ENCODE measurements at places on chromosomes 7 and 10.
A peak's percentile ranks its signal among the peaks of the same experiment; 100 is the strongest.

DNA sequence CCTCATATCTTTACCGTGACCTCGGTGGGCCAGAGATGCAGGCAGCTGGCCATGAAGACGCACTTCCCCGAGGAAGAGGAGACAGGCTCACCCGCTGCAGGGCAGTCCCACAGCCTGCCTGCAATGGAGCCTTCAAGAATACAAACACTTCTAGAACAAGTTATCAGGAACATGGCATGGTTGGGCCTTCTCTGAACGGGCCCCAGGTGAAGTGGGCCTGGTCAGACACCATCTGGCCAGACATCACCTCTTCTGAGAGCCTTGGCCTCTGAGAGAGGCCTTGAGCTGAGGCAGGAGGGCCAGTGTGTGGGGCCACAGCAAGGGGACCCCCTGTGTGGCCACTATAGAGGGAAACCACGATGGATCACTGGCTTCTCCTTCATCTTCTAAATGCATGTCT, 112.4 kb upstream of the GDF10 start:
- DNase-seq, result no peak

- DNase-seq, result no peak
Observed at GRCh38 chr10:80938903-80939302, 401.2 kb downstream of the SH2D4B start.

GRCh38 chr10:108663587-108663986, 1259.7 kb downstream of the XPNPEP1 start:
- no peak for DNase-seq

GRCh38 chr7:157224627-157225026, 85.9 kb downstream of the UBE3C start:
- peak; percentile 23 for DNase-seq

DNA sequence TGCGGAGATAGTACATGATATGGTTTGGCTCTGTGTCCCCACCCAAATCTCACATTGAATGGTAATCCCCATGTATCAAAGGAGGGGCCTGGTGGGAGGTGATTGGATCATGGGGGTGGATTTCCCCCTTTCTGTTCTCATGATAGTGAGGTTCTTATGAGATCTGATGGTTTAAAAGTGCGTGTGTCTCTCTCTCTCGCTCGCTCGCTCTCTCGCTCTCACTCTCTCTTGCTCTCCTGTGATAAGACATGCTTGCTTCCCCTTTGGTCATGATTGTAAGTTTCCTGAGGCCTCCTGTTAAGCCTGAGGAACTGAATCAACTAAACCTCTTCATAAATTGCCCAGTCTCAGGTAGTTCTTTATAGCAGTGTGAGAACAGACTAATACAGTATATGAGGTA, 171.9 kb downstream of the NSUN6 start:
- no peak for DNase-seq

DNA sequence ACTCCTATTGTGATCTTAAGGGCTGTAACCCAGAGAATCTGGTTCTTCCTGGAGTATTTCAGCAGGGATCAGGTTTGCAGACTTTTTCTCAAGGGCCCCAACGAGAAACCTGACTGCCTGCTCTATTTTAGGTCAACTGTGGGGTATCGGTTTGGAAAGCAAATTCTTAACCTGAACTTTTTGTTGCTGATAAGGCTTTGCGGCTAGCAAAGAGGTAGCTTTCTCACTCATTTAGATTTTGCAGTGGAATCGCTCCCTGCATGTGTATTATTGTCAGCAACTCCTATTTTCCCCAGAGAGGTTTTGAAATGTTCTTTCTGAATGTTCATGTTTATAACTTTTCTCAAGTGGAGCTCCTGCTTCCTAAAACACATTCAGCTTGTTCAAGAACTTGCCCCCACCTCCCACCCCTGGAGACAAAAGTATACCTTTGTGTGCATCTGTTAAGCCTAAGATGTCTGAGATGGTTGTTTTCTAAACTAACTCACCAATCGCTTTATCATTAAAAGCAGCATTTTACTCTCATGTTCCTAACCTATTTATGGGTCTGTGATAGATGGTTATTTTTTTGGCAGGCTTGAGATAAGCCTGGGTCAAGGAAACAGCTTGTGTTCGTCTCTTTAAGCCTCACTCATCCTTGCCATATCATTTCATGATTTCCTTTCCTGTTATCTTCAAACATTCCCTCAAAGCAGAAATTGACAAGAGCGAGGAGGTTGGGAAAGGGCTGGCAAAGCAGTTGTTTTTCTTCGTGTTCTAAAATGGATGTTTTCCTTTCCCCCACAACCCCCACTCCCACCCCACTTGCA, 129.8 kb downstream of the BAMBI start:
- DNase-seq, result no peak

DNA sequence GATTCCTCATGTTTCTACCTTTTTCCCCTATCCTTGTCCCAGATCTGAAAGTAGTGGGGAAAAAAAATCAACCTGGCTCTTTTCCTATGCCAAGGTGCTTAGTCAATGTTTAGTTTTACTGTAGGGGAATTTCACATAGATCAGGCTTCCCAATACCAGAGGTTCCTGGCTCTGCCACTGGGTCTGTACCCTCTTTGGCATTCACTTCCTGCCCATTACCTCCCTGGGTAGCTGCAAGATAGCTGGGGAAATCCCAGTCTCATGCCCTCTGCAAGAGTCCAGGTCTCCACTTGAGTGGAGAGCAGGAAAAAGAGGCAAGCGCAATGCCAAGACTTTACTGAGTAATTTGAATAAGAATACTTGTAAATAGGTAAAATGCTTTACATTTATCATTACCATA, 3.5 kb upstream of the BPGM start:
- no peak for DNase-seq

- DNase-seq, result peak; percentile 52
Observed at GRCh38 chr10:98045785-98046389, 15.5 kb upstream of the CRTAC1 start.

GRCh38 chr7:52352013-52352981, 683.1 kb upstream of the POM121L12 start:
- DNase-seq, result no peak

DNA sequence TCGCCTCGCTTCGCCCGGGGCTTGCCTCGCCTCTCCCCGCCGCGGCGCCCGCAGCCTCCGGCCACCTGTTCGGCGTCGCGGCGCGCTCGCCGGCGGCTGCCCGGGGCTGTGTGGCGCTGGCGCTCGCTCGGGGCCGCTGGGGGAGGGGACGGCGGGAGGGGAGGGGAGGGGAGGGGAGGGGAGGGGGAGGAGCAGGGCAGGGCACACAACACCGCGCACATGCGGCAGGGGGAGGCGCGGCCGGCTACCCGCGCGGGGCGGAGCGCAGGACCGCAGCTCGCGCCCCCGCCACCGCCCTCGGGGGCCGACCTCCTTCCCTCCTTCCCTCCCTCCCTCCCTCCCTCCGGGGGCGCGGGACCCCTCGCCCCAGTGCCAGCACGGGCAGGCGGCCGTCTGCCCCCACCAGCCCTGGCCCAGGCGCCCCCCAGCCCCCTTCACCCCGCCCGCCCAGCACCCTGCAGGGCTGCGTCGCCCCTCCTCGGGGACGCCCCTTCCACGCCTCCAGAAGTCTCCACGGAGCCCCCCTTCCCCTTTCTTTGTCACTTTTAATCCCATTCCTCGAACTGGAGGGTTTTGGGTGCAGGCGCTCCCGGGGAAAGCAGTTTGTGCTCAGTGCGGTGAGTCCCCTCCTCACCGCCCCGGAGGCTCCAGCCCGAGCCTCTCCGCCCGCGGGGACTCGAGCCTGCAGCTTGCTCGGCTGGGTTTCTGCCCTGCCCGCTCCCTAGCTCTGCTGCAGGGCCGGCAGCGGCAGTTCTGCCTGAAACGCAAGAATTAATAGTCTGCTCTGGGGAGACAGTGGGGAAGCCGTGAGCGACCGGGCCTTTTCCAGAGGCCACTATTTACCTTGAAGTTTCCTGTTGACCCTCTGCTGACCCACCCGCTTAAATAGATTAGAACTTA, at the start of gene PARD3:
Gene PARD3, minus strand, starts transcription at position 112 of the 900 bp plus-strand sequence. CDS start 301 bp downstream, outside the sequence.
- DNase-seq, result peak; percentile 38

GRCh38 chr7:49624611-49625010, 148.8 kb upstream of the VWC2 start:
- DNase-seq, result no peak

DNA sequence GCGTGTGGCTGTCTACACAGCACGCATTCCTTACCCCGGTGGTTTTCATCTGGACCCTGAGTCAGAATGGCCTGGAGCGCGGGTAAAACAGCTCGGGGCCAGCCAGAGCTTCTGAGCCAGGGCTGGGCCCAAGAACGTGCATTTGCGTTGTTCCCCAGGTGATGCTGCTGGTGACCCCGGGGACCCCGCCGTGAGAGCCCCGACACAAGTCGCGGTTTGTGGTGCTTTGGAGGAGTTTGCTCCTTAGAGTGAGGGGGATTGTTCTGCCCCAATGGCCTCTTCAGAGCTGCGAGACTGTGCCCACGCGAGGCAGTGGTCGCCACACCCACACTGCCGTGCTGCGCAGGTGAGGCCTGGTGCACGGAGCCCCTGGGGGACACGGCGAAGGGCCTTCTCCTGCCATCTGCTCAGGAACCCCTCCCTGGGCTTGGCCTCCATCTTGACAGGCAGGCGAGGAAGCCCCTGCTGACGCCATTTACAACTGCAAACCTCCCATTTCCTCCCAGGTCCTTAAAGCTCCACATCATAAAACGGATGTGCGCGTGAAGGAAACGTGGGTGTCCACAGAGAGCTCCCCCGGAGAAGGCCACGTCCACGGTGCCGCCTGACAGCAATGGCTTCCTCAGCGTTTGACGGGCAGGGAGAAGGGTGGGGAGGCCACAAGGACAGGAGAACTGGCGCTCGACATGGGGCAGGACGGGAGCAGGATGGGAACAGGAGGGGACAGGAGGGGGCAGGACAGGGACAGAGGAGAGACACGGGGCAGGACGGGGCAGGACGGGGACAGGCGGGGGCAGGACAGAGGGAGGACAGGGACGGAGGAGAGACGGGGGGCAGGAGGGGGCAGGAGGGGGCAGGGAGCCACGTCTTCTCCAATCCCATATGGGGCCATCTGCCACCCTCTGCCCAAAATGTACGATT, 477.2 kb downstream of the DNAJB6 start:
- DNase-seq, result no peak

DNA sequence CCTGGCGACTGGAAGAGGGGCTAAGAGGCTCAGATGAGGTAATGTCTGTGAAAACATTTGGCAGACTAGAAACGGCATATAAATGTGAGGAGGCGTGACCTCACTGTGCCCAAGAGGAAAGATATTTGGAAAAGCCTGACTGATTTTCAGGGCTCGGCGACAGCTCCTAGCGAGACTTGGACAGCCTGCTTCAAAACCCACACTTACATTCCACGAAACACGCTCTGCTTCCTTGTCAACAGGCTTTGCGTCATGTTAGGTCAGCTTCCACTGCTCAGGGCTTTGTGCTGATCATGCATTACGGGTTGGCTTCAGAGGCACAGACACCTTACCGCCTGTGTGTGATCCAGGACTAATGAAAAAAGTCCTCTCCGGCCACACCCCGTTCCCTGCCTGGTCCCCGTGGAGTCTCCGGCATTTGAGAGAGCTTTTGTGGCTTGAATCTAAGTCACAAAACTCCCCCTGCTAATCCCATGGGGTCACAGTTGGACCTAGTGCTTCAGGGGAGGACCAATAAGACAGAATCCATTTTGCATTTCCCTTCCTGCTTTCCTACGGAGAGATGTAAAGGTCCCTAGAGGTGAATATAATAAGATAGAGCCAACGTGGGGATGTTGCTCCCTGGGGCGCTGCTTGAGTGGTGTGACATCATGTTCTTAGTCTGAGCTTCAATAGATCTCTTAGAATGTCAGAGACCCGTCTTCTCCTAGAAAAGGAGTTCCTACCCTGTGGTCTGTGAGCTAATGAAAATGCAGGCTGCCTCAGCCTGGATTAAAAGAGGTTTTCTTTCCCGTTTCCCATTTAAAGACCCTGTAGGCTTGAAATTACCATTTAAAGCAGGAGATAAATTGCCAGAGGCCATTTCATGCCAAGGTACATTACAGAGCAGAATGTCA, 25.5 kb downstream of the FGFBP3 start:
- peak; percentile 8 for DNase-seq

- no peak for DNase-seq
Observed at GRCh38 chr7:78406531-78406930, 608.0 kb downstream of the PHTF2 start.

Data from HepG2 (cell line).